HuH-7.5 (cell line): ENCODE measurements at places on chromosomes 5 and 9.

DNA sequence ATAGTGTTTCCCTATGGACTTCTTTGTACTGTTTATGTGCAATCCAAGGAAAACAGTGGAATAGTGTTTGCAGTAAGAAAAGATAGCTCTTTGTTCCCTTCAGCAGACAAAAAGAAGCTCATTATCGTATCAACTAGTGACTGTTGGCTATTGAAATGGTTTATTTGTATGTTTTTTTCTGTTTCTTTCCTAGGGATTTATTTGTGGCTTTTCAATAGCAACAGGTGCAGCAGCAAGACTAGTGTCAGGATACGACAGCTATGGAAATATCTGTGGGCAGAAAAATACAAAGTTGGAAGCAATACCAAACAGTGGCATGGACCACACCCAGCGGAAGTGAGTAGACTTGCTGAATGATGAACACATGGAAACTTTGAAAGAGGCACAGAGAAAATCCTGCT lies 65.1 kb downstream of the SLC44A1 start:
- no peak for DNase-seq

GRCh38 chr5:96771395-96771794 lies 36.4 kb downstream of the ERAP1 start:
- no peak for DNase-seq

DNA sequence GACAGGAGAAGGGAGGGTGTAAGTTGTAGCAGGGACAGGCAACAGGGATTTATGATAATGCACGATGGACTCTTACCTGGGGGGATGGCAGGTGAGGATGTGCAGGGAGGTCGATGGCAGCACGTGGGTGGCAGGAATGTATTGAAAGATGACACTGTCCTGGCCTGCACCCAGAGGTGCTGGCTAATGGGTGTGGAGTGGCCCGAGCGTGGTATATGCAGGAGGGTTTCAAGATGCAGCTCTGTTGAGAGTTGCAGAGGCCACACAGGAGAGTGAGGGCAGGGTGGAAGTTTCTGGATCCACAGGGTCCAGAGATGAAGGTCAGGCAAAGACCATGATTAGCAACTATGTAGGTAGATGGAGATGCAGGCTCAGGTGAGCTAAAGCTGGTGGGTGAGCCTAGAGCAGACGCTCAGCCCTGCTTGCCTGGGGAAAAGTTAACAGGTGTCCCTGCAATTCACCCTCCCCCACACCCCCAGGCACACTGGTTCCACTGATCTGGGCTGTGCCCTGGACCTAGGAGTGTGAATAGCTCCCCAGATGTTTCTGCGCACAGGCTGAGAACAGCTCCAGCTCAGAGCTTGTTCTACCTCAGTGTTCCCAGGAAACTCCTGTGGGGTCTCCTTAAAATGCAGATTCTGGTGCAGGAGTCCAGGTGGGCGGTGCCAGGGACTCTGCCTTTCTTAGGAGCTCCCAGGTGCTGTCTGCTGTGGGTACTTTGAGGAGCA lies 21.5 kb upstream of the S1PR3 start:
- DNase-seq: no peak

- DNase-seq: no peak
These were observed 35.1 kb upstream of the FREM1 start for GRCh38 chr9:14945351-14945750.

GRCh38 chr9:69044240-69045219 lies 9.0 kb downstream of the FXN start:
- no peak for DNase-seq

DNA sequence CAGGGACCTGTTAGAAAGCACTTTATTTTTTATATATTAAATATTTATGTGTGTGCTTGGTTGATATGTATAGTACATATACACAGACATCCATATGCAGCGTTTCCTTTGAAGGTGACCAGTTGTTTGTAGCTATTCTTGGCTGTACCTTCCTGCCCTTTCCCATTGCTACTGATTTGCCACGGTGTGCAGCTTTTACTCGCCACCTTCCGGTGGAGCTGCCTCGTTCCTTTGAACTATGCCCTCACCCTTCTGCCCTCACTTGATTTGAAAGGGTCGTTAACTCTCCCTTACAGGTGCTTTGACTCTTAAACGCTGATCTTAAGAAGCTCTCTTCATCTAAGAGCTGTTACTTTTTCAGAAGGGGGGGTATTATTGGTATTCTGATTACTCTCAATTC lies 20.5 kb downstream of the RGMB start:
- DNase-seq: no peak

DNA sequence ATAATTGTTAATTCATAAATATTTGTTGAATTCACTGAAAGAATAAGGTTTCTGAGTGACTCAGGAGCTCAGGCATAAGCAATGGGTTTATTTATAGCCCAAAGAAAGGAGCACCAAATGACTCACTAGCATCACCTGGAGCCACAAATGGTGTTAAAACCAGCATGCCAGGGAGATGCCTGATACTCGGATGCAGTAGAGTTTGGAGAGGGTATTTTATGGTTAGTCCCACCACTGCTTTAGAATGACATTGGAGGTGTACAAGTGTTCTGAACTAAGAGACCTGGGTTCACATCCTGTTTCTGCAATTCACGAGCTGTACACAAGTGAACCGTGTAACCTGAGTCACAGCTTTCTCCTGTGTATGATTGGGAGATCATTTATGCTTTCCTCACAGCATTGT lies 25.2 kb downstream of the CCL28 start:
- no peak for DNase-seq

GRCh38 chr9:90259311-90260246 lies 383.0 kb downstream of the DIRAS2 start:
- no peak for DNase-seq

DNA sequence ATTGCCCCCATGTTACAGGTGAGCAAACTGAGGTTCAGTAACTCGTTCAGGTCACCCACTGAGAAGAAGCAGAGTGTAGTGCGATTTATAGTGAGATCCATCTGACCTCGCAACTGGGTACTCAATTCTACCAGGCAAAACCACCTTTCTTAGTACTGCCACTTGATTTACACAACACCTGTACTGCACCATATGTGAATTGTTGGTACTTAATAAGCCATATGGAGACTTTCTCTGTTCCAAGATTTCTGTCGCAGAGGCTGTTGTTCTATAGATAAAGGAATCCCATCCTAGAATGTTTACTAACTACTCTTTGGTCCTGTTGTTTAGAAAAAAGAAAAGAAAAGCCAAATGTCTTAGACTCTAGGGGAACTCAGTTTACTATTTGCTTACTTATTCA lies 287.5 kb downstream of the KCTD16 start:
- DNase-seq: no peak

DNA sequence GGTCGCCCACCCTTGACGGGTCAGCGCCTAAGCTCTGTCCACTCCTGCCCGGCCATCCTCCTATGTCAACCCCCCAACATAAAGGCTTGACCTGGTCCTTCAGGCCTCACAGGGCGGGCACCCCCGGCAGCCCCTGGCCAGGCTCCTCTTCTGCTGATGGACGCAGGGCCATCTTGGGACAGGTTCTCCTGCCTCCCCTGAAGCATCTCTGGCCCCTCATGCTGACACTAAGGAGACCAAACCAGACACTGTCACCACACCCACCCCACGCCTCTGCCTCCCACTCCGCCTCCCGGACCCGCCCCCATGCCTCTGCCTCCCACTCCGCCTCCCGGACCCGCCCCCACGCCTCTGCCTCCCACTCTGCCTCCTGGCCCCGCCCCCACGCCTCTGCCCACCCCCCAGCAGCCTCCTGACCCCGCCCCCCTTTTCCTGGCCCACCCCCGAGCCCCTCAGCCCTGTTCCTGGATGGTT lies 6.8 kb downstream of the OBP2A start:
- no peak for DNase-seq

DNA sequence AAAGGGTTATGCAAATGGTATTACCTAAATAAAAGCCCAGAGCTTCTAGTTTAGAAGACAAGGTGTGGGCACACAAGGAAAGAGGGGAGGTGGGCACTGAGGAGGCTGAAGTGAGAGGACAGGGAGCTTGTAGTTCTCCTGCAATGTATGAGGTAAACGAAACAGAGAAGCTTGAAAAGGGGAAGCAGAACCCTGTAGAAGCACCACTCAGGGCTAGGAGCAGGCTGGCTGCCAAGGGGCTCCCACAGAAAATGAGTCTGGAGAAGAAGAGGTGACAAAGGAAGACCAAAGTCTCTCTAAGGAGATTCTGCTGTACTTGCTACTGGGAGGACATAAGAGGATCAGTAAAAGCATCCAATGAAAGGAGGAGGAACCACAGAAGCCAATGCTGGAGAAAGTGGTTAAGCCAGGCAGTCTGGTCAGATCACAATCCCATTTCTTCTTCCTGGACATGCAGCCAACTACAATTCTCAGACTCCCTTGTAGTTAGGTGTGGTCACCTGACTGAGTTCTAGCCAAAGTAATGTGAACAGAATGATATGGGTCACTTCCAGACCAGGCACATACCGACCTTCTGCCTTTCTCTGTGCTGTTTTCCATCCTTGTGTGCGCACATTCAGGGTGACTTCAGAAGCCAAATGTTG lies 174.5 kb upstream of the MAP3K1 start:
- DNase-seq: no peak

GRCh38 chr5:37730896-37731455 lies 108.9 kb downstream of the GDNF start:
- no peak for DNase-seq

DNA sequence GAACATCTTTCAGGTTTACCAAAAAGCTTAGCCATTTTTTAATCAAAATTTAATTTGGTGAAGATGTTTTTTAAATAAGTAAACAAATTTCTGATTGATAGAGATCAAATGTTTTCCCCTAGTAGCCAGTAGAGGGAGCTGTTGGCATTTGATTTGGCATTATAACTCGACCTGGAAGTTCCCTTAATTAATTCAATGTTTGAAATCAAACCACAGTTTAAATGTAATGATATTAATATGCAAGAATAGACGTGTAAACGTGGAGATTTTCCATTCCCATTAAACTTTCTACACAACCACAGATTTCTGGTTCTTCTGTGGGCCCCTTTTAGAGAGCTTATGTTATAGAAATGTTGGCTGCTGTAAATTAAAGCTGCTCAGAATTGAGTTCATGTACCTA lies 148.1 kb upstream of the MPDZ start:
- peak; percentile 9 for DNase-seq

DNA sequence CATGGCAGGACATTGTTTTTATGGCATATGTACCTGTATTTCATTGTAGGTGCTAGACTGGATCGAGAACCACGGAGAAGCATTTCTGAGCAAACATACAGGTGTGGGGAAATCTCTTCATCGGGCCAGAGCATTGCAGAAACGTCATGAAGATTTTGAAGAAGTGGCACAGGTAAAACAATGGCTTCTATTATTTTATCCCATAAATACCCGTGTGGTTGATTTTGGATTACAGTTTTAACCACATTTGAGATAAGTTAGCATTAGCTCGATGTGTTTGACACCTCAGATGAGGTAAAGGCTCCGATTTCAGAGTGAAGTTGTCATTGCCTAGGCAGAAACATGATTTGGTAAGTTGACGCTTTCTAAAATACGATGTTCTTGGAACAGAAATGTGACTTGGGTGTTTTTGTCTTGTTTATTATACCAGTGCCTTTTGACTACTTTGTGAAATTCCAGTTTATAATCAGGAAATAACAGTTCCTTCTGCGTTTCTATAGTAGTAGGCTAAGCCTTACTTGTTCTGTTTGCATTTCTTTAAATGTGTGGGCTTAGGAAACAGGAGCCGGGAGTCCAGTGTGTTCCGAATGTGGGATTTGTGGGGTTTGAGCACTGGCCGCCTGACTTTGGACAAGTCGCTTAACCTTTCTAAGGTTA lies 187.7 kb downstream of the TRIO start:
- no peak for DNase-seq

GRCh38 chr9:4838189-4838546 lies 45.4 kb downstream of the RCL1 start:
- DNase-seq: no peak

DNA sequence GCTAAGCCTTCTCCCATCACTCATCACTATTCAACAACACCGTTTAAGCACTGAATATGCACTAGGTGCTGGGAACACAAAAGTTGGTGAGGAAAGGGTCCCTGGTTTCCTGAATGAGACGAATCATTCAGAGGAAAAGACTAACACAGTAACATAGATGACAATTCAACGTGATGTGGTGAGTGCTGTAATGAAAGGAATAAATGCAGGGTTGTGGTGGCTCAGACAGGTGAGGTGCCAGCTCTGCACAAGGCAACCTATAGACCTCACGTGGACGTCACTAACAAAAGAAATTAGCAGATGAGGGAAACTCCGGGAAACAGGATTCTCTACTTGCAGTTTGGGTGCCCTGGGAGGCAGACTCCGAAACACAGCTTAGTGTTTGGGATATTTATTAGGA lies 40.0 kb upstream of the ERBIN start:
- no peak for DNase-seq

DNA sequence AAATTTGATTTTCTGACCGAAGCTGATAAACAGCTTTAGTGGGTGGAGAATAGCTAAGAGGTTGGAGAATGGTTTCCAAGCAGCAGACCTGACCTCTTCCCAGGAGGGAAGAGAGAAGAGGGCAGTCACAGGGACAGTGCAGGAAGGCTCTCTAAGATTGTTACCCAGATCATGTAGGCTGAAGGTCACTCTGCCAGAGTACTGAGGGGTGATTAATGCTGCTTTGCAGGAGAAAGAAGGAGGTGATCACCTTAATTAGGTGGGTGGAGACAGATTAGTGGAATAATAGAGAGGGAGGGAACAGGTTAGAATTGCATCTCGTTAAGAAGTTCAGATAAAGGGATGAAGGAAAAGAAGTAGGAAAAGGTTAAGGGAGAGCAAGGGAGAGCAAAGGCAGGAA lies 440.5 kb downstream of the BRINP1 start:
- DNase-seq: no peak

DNA sequence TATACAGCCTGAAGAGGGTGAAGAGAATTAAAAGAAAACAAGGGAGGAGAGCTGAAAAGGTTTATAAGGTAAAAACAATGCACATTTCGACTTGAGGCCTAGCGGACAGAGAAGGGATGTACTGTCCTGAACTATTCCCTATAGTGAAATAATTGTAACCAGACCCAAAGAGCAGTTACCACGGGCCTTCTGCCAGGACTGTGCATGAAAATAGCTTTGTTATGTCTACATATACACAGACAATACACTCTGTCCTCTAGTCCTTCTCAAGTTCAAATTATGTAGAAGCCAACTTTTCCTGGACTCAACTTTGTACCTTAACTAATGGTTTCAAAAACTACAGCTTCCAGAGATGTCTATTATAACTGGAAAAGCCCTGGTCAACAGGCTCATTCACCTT lies 223.7 kb downstream of the PCSK5 start:
- no peak for DNase-seq

DNA sequence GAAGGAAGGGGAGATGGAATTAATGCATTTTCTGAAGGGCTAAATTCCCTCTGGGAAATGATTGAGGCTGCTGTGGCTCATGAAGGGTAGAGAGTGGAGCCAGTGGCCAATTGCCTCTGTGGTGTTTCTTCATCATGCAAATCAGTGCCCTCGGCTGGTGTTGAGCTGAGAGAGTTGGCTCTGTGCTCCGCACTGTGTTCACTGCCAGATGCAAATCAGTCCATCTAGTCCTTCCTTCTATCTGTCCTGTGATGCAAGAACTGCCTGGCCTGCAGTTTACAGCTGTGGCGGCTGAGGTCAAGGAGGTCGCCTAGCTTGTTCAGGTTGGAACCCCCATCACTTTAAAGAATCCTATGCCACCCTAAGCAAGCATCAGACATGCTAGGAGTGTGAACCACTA lies 6.0 kb downstream of the TMEM171 start:
- DNase-seq: no peak

- DNase-seq: no peak
These were observed 862.2 kb downstream of the DTWD2 start for GRCh38 chr5:118126159-118126558.
